ENCODE measurements at places on chromosomes 13 and 19. TPM values are rescaled to one million over a fixed set of nuclear protein-coding genes. Genes with fewer than 3 reads are reported as not detected.

DNA sequence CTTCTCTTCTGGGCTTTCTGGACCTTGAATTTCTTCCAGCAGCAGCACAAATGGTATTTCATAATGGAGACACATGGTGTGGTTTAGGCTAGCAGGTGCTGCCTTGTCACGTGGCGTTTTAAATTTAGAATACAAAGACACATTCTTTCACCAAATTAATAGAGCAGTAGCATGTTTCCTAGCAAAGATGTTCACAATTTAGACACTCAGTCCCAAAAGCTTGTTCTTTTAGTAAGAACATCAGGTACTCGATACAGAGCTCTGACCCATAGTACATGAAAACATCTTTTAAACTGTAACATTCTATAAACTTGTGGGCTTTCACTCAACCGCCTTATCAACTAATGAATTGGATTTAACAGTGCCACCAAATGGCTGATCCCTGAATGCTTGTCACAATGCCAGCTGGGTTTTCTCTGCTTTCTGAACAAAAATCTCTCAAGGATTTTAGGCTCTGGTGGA lies 290.1 kb downstream of the DCLK1 start:
- no peaks in the 10 kb centered on the region for H3K27me3 ChIP-seq
- no peaks in the 10 kb centered on the region for H3K4me1 ChIP-seq
- H3K4me3 ChIP-seq, result no peak overlapping the region
- DNase-seq, result no peak

DNA sequence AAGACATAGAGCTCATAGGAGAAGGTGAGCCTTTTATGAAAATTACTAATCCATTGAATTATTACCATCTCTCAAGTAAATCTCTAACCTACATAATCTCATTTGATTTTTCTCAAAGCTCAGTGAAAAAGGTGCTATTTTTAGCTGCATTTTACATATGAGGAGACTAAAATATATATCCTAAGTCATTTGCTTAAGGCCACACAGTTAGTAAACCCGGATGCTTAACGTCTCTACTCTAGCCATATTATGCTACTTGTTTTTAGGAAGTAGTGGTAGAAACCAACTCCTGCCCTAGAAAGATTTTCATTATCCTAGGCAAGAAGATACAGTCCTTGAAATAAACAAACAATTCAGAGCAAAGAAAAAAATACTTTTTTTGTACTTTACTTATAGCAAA lies 108.9 kb downstream of the RBM26 start:
- no peak overlapping the region for H3K4me3 ChIP-seq
- H3K27ac ChIP-seq, result no peak overlapping the region
- H3K27me3 ChIP-seq, result peaks cover 27% of the 10 kb centered on the region
- H3K36me3 ChIP-seq, result no peaks in the 10 kb centered on the region
- H3K4me1 ChIP-seq, result no peaks in the 10 kb centered on the region

DNA sequence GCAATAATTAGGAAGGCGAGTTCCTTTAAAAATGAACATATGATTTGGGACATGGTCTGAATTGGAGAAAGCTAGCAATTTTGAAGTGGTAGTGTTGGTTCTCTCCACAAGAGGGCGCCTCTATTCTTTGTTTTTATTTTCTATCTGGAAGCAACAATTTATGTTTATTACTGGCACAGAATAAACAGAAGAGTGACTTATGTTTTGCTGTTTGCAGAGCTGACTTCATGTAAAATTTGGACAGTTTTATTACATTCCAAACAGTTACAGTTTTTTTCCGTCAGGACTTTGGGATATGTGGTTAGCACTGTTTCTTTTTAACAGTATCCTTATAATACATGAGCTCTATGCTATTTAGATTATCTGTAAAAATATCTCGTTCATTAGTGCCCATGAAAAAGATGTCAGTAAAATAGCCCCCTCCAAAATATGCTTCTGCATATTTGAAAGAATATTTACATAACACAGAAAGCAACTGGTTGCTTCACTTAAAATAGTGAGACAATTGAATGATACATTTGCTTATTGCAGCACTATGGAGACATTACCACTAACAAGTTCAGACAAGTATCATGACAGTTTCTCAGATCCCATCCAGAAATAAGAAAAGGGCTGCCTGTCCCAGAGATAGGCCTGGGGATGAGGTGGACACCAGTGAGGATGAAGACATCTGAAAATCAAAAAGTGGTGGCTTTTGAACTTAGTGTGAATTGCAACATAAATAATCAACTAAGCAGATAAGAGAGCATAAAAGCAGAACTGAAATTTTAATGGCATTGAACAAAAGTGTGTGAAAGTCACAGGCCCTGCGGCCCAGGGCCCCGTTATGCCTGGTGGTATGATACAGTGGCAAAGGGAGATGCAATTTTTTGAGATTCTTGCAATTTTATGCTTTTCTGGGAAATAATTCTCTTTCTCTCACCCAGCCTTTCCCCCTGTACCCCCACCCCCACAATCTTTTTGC lies 32.3 kb upstream of the FGF9 start:
- H3K36me3 ChIP-seq, result no peaks in the 10 kb centered on the region
- DNase-seq, result no peak
- no peak overlapping the region for H3K4me3 ChIP-seq
- peaks cover 2% of the 10 kb centered on the region for H3K4me1 ChIP-seq
- H3K27me3 ChIP-seq, result peaks cover 2% of the 10 kb centered on the region
- H3K27ac ChIP-seq, result no peak overlapping the region

DNA sequence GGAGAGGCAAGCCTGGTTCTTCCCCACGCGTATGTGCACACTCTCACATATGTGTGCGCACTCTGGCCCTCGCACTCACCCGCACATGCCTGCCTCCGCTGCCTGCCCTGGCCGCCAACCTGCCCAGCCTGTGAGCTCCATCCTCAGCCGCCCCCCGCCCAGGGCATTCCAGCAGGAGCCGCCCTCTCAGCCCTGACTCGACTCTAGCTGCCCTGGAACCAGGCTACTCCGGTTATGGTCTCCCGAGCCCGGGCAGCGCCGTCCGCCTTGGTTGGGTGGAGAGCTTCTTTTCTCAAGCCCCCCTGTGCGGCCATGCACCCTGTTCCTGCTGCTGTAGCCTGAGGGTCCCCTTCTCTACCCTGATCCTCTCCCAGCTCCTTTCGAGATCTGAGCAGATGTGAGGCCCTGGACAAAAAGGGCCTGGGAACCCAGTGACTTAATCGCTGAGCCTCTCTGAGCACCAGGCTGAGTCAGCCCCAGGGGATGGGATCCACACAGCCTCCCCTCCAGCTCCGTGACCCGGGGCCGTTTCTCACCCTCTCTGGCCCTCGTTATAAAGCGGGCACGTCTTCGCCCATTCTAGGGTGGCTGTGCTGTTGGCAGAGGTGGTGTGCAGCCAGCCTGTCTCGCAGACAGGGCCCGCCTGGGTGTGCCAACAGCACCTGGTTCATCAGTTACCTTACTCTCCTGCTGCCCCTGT lies 191.5 kb downstream of the TEX29 start:
- H3K4me1 ChIP-seq, result no peaks in the 10 kb centered on the region
- no peak for DNase-seq
- H3K27me3 ChIP-seq, result no peaks in the 10 kb centered on the region
- no peaks in the 10 kb centered on the region for H3K36me3 ChIP-seq
- H3K27ac ChIP-seq, result no peak overlapping the region

DNA sequence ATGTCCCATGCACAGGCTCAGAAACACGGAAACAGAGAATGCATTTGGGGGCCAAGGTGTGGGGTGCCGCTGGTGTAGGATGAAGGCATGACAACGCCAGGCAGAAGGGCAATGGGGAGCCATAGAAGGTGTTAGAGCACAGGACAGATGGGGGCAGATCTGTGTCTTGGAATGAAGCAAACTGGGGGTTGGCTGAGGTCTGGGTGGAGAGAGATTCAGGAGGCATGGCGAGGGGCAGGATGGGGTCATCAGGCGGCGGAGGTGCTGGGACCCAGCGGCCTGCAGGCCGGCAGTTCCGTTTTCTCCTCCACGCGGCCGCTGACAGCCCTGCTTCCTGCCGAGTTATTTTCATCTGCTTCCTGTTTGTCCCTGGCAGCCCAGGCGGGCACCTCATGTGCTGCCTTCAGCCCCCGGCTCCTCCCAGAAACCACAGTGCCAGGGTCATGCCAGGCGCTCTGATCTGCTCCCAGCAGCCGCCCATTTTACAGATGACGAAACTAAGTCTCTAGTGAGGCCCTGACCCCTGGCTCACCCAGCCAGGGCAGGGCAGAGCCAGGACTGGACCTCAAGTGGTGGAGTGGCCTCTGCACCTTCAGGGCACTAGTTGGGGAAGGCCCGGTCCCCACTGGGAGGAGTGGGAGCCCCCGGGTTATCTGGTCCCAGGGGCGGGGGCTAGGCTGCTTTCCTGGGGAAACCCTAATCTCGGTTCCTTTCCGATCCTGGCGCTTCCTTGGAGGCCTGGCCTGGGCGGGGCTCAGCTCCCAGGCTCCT lies 2.2 kb downstream of the ARHGAP45 start:
- peaks cover 49% of the 10 kb centered on the region for H3K36me3 ChIP-seq
- H3K27ac ChIP-seq, result peak overlapping the region; percentile 95
- peak; percentile 85 for DNase-seq
- peaks cover 63% of the 10 kb centered on the region for H3K4me1 ChIP-seq
- peak overlapping the region; percentile 97 for H3K4me3 ChIP-seq

DNA sequence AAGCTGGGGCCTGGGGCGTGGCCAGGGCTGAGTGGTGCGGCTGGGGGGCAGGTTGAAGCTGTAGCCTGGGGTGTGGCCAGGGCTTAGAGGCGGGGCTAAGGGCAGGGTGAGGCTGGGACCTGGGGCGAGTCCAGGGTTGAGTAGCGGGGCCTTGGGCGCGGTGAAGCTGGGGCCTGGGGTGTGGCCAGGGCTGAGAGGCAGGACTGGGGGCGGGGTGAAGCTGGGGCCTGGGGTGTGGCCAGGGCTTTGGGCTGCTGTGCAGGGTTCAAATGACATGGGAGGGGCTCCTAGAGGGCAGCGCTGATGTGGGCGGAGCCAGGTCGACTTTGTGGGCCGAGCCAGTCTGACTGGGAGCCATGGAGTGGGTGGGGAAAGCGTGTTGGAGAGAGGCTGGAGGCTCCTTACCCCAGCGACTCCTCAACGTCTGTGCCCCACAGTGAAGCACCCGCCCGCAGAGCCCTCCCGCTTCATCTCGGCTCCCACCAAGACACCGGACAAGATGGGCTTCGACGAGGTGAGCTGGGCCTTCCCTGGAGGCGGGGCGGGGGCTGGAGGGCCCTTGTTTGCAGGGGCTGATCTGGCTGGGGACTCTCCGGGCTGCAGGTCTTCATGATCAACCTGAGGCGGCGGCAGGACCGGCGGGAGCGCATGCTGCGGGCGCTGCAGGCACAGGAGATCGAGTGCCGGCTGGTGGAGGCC lies 21.5 kb downstream of the COLGALT1 start:
- no peaks in the 10 kb centered on the region for H3K27me3 ChIP-seq
- no peak overlapping the region for H3K4me3 ChIP-seq
- peaks cover 6% of the 10 kb centered on the region for H3K4me1 ChIP-seq
- no peak overlapping the region for H3K27ac ChIP-seq
- DNase-seq, result peak; percentile 24

DNA sequence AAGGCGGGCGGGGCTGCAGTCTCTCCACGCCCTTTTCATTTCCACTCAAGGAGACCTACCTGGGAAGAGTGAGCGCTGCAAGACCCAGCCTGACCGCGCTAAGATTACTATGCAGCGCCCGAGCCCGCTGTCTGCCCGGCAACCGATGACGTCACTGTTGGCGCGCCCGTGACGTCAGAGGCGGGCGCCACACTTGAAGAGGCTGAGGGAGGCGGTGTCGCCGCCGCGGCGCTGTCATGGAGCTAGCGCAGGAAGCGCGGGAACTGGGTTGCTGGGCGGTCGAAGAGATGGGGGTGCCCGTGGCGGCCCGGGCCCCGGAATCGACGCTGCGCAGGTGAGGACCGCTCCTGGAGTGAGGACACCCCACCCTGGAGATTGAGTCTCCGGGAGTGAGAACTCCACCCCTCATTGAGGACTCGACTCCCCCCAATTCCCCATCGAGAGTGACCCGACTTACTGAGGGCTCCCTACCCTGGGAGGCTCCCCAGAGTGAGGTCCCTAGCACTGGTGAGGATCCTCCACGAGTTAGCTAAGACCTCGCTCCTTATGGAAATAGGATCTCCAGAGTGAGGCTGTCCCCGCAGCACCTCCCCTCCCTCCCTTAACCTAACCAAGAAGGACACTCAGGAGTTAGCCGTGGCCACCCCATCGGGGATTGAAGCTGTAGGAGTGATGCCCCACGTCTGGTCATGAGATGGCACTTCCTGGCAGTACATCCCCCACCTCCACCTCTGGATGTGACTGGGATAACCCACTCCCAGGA lies at the start of gene HAUS5:
HAUS5 (plus strand) TSS at position 177 of the 763 bp plus-strand sequence; CDS start at position 237, 60 bp downstream.
- H3K4me1 ChIP-seq, result peaks cover 49% of the 10 kb centered on the region
- no peaks in the 10 kb centered on the region for H3K27me3 ChIP-seq
- DNase-seq, result peak; percentile 97
- H3K4me3 ChIP-seq, result peak within 1 kb of the TSS; percentile 84
- H3K36me3 ChIP-seq, result peaks cover 24% of the 10 kb centered on the region

DNA sequence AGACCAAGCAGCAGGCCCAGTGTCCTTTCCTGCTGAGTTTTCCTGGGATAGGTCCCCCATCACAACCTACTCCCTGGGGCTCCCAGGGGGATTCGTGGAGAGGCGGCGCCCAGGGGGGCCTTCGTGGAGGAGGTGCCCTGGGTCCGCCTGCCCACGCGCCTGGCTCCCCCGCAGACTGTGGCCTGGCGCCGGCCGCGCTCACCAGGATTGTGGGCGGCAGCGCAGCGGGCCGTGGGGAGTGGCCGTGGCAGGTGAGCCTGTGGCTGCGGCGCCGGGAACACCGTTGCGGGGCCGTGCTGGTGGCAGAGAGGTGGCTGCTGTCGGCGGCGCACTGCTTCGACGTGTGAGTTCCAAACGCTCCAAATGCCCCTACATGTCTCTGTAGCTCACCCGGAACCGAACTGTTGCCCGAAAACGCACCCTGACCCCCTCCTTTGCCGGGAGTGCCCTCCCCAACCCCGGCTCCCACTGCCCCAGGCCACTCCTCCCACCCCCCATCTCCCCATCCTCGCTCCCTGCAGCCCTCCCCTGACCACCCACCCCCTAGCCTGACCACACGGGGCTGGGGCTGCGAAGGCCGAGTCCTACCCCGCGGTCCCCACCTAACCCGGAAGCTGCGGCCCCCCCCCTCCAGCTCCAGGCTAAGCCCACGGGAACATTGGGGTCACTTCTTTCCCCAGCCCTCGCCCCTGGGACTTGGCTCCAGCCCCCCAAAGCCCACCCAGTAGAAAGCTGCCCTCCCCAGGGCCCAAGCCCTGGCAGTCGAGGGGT lies 3.3 kb downstream of the TIMM13 start:
- peaks cover 17% of the 10 kb centered on the region for H3K4me1 ChIP-seq
- H3K4me3 ChIP-seq, result no peak overlapping the region
- H3K27ac ChIP-seq, result no peak overlapping the region

S1PR5 gene
- 0.63 TPM for total RNA-seq

NLRP9 gene
- not detected for total RNA-seq

ZNF726 gene
- total RNA-seq, result 8.7 TPM

All from activated CD4-positive, alpha-beta memory T cell treated with anti-CD3 and anti-CD28 coated beads, Interleukin-2, amount 10 ng/mL, durations not matched to agents 7 days and 5 days (primary cell).